RWPE1 (cell line): ENCODE measurements at places on chromosomes 11 and 22.

DNA sequence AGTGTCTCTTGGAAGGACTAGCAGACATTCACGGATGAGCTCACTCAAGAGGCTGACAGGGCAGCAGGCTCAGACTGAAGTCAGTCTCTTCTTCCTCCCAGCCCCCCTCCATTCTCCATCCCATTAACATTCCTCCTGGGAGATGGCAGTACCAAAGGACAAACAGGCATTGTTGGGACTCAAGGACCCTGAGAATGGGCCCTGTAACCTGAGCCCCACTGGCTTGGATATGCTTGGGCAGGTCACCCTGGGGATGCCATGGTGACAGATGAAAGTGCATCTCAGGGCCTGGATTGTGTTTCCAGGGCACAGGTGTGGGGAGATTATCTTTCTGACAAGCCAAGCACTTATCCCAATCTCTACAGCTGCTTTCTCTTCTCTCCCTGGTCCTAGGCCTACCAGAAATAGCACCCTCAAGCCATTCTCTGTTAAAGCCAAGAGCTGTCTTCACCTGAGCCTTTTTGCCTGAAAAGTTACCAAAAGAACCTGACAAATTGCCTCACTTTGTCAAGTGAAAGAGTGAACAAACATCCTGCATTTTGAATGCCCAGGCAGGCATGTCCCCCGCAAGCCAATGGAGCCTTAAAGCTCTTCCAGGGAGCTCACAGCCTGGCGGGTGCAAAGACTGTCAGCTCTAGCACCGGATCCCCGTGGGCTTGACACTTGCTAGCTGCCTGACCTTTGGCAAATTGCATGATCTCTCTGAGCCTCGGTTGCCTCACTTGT, 366.0 kb upstream of the NARS2 start:
- no peak for DNase-seq

DNA sequence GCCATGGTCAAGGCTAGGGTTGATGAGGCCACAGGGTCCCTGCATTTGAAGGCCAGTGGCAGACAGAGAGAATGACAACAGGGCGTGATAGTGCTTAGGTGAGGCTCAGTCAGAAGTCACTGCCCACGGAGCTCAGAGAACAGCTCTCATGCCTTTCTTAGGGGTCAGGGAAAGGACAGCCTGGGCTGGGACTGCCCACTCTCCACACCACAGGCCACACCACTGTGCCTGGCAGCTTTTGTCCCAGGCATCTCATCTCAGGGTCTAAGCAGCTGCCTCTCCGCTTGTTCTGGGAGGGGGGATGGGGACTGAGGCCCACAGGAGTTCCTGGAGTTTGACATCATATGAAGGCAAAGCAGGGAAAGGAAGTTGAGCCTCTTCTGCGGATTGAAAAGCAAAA, 150.2 kb upstream of the B3GAT1 start:
- no peak for DNase-seq

- no peak for DNase-seq
These were observed 157.7 kb downstream of the MAML2 start for GRCh38 chr11:96185220-96185768.

- peak; percentile 23 for DNase-seq
These were observed 138.7 kb downstream of the TRIM29 start for GRCh38 chr11:119999220-119999619.

GRCh38 chr22:45268958-45269844, 15.5 kb upstream of the UPK3A start:
- peak; percentile 74 for DNase-seq

GRCh38 chr11:44957040-44957515, 6.4 kb upstream of the TP53I11 start:
- no peak for DNase-seq

DNA sequence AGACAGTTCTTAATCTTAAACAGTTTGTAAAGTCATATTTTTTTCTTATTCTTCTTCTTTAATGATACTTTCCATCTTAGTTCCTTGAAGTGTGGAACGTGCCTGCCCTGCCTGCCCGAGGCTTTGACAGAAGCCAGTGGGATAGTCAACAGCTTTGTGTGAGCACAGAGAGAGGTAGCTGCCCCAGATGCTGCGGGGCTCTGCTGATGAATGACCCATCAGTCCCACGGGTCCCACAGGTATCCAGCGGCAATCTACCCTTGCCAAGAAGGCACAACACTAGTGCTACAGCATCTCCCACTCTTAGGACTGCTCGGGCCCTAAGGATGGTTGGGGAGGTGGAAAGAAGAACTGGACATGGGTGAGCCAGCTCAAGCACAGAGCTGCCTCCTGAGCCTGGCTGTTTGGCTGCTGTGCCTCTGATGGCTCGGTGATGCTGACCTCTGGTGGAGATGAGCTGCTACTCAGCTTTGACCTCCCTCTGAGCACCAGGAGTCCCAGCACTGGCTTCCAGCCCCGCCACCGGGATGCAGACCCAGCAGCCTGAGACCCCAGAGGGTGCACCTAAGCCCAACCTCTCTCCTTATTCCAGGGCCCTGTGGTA, 11.8 kb upstream of the APLNR start:
- DNase-seq, result peak; percentile 59

DNA sequence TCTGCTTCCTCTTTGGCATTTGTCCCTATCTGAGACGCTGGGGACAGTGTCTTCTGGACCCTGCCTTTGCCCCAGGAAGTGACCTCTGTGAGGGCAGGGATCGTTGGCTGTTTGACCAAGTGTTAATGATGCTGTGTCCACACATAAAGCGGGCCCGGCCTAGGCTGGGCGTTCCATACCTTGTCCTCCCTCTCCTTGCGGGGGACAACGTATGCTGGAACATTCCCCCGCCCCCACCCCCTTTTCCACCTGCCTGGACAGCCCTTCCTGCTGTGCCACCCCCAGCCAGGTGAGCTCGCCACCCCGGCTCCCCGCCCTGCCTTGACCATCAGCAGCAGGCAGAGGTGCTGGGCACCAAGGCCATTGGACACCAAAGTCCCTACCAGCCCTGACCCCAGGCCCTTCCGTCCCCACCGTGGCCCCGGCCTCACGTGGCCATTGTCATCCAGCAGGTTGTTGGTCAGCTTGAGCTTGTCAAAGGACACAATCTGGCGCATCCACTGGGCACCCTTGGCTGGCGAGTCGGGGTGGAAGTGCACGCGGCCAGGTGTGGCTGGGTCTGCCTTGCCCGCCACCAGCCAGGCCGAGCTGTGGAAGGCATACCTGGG, 4.1 kb upstream of the NUDT8 start:
- DNase-seq, result no peak

DNA sequence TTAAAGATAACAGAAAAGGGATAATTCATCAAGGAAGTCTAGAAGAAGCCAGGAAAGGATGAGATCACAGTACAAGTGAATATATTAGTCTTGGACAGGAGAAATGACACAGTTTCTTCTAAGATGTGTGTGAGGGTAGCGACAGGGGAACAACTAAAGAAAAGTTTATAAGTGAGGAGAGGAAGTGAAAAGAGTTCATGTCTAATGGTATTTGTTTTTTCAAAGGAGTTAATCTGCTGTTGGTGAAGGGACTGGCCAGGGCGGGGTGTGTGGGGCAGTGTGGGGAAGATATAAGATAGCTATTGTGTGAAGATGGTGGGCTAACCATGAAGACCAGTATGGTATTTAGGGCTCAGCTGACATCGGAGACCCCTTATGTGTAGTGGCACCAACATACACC, 7.6 kb upstream of the PPFIBP2 start:
- DNase-seq, result no peak

GRCh38 chr22:38783095-38783615, 10.8 kb downstream of the DNAL4 start:
- DNase-seq, result no peak

DNA sequence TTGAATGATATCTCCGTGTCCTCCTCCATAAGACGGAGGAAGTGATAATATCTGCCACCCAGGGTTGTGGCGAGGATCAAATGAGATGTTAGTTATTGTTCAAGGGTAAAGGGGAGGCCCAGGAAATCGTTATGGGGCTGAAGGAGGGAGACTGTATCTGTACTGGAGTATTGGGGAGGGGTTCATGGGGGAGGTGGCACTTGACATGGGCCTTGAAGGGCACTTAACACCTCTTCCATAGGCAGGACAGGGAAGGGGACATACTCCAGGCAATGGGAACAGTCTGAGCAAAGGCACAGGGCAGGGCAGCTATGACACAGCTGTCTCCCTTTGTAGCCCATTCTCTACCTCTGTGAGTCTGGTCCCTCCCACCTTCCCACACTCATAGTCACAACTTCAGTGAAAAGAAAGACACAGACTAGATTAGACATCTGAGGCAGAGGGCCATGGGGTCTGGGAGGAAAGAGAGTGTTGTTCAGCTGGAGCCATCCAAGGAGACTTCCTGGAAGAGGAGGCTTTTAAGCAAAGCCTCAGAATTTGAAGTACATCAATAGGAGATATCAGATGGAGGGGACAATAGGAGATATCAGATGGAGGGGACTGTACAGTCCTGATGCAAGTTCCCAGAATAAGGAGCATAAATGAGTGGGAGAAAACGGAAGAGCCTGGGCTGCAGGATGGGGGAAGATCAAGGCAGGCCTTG, 15.8 kb upstream of the DGKZ start:
- DNase-seq, result no peak

DNA sequence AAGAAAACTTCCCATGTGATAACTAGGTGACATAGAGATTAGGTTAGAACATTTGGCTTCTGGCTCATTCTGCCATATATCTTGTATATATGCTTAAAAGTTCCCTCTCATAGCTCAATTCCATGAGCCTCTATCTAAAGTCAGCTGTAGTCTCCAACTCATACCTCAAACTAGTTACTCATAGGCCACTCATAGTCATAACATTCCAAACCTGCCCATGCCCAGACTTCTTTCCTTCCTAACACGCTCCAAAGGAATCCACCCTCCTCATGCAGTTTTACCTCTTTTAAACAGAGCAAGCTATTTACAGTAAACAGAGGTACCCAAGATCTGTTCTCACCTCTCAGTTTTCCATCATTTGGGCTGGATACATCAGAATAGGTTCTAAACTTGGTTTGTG, 39.4 kb downstream of the GLYATL2 start:
- peak; percentile 42 for DNase-seq

DNA sequence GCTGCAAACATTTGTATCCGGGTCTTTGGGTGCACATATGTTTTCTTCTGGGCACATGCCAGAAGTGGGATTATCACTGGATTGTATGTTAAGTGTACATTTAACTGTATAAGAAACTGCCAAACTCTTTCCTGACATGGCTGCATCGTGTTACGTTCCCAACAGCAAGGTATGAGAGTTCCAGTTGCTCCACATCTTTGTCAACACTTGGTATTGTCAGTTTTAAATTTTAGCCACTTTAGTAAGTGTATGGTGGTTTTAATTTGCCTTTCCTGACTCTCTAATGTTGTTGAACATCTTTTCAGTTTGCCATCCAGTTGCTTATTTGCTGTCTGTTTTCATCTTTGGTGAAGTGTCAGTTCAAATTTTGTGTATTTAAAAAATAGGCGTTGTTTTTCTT, 22.5 kb upstream of the SMIM38 start:
- DNase-seq, result no peak

GRCh38 chr11:76927160-76927559, 66.4 kb downstream of the ACER3 start:
- no peak for DNase-seq

GRCh38 chr11:104254347-104254746, 90.4 kb upstream of the PDGFD start:
- peak; percentile 19 for DNase-seq

GRCh38 chr11:8822469-8822868, 88.5 kb upstream of the AKIP1 start:
- DNase-seq, result no peak

DNA sequence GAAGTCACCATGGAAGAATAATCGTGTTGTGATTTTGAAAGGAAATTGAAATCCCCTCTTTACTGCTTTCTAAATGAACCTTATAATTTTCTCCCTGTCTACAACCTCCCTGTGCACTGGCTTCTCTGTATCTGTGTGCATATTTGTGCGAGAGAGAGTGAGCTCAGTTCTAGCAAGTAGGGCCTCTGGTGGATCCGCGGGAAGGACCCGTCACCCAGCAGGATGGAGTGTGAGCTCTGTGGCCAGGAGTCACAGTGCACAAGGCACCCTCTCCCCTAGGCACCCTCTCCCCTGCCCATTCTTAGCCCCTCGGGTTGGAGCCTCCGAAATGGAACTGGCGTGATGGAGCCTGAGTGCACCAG, 109.0 kb downstream of the TRIM29 start:
- DNase-seq, result no peak
